Hematopoietic multipotent progenitor cell treated with erythropoietin and hydrocortisone succinate and interleukin-3 and kit ligand, for 4 days (in vitro differentiated cells): ENCODE measurements at places on chromosomes 3 and 15.
A peak's percentile ranks its signal among the peaks of the same experiment; 100 is the strongest.

DNA sequence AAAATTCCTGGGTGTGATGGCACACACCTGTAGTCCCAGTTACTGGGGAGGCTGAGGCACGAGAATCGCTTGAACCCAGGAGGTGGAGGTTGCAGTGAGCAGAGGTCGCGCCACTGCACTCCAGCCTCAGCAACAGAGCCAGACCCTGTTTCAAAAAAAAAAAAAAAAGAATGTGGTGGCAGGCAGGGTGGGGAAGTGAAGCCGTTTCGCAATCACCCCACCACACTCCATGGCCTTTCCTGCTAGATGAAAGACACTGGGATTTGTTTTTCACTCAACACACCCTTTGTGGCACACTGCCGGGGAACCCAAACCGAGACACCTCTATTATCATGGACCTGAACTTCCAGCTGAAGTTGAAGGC is 172.4 kb upstream of the IQSEC1 start:
- peak; percentile 48 for DNase-seq

- DNase-seq, result no peak
Observed at GRCh38 chr15:63029676-63030075, 12.9 kb upstream of the TPM1 start.

GRCh38 chr3:121737644-121738043 is 11.9 kb downstream of the GOLGB1 start:
- no peak for DNase-seq

- DNase-seq, result peak; percentile 92
Observed at GRCh38 chr3:150727653-150728502, 24.2 kb upstream of the ERICH6 start.

DNA sequence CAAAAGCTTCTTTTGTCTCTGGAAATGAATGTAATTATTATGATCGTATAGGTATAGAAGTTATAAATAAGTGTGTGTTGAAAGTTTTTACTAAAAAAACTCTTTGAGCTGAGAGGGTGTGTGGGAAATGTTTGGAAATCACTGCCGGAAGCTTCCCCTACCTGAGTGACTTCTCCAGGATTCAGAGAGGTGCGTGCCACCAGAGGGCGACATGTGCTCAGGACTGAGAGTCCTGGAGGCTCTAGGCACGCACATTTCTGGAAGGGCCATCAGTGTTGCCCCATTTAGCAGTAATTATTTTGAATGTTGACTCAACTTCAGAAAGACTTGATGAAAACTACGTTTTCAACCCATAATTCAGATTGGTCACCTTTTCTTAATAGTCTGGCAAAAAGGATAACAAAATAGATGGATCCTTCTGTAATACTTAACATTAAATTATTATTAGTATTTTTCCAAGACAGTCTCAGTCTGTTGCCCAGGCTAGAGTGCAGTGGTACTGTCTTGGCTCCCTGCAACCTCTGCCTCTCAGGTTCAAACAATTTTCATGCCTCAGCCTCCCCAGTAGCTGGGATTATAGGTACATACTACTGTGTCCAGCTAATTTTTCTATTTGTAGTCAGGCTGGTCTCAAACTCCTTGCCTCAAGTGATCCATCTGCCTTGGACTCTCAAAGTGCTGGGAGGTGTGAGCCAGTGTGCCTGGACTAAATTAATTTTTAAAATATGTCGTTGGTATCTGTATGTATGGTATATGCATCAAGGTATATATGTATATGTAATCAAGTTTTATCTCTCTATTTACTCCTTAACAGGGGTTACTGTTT is 34.5 kb downstream of the GPR171 start:
- DNase-seq, result peak; percentile 72

- DNase-seq, result no peak
Observed at GRCh38 chr3:126351771-126352475, 5.3 kb downstream of the KLF15 start.

GRCh38 chr15:93703092-93703739 is 528.1 kb upstream of the MCTP2 start:
- no peak for DNase-seq
